ENCODE measurements at places on chromosomes 7 and 10.
A peak's percentile ranks its signal among the peaks of the same experiment; 100 is the strongest.

DNA sequence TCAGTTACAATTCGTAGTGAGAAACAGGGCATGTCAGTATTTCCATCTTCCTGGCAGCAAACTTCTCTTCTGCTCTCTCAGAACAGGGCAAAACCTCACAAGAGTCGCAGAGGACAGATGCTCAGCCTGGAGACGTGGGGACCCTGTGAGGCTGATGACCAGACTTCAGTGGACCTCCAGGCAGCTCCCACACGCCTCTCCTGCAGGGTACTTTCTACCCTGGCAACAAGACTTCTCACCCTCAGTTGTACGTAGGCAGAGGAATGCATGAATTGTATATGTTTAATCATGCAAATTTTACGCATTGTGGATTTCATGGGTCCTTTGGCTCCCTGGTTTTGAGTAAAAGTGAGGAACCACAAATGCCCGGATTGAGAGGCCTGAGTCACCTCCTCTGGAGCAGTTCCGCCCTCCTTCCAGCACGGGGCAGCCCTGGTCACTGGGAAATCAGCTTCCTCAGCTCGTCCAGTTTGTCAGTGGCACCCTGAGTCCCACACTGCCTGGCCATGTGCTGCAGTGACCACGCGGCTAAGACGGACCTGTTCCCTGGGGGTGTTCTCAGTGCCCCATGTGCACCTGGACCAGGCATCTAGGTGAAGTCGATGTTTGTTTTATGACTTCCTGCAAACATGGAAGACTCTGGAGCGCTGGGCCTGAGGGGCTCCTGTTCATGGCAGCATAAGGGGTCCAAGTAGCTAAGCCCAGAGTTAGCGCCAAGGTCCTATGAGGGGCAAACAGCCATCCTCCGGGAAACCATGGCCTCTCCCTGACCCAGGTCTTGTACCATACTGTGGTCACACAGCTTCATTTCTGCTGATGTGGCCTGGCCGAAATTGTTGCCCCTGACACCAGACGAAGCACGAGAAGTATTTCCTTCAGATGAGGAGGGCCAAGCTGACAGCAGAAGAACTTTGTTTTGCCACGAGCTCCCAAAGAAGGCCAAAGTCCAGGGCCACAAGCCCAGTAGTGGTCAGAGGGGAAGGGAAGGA lies 165.1 kb downstream of the TNS3 start:
- no peak for DNase-seq

DNA sequence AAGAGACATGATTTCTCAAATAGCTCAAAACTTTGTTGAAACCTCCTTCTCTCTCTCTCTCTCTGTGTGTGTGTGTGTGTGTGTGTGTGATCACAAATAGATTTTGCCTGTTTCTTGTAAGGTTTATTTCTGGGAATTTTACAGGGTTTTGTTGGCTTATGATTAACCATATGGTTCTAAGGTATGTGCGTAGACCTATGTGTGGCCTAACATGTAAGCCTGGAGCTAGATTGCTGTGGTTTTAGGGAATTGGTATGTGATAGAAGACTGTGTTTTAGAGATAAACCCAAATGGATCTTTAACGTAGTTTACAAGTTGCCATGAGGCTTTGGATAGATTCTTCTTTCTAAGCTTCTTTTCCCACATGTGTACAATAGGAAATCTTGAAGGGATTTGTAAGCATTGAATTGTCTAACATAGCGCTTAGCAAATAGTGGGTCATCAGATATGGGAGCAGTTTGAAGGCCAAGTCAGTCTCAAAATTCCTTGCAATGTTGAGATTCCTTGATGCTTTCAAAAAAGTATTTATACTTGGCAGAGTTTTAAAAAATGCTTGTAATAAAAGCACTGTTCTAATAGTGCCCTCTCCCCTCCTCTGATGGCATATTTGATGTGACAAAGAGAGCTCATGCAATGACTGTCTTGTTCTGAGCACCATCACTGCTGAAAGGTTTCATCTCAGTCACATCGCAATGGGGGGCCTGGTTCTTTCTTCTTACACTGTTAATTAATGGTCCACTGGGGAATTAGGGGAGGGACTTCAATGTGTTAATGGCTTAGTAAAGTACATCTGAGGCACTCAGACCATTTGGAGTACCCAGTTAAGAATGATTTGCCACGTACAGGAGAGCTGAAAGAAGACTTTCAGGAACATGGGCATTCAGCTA lies 118.2 kb downstream of the SNX10 start:
- no peak for DNase-seq

DNA sequence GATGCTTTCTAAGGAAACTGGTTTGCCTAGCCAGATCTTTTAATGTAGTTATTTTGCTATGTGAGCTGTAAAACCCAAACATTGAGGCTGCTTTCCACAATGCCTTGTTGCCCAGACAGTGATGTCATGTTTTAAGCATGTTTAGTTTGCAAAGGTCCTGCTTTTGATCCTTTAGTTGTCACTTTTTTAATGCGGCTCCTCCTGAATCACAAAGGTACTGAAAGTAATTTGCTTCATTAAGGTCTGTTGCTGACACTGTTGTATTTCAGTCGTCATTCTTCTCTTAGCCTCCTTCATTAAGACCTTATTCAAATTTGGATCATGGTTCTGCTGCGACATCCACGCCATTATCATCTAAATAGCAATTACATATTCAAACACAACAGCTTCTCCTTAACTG lies 10.6 kb downstream of the RPA3 start:
- DNase-seq: no peak

- no peak for DNase-seq
Measured at GRCh38 chr7:157268540-157268939, 68.3 kb upstream of the DNAJB6 start.

- no peak for DNase-seq
Measured at GRCh38 chr7:151274396-151274795, 25.9 kb upstream of the SMARCD3 start.

DNA sequence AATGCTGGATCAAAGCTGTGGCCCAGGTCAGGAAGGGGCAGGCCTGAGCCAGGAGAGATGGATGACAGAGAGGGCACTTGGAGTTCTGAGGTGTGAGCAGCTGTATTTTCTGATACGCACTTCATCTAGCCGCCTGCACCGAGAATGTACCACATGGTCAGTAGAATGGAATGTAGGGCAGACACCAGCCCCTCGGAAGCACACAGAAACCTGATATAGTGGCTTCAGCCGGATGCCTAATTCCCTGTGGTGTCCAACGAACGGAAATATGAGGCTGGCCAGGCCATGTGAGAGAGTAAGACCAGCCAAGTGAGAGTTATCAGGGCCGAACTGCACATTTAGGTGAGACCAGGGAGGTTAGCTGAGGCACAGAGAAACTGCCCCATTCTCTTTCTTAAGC lies 46.7 kb upstream of the PLCE1 start:
- DNase-seq: peak; percentile 67

DNA sequence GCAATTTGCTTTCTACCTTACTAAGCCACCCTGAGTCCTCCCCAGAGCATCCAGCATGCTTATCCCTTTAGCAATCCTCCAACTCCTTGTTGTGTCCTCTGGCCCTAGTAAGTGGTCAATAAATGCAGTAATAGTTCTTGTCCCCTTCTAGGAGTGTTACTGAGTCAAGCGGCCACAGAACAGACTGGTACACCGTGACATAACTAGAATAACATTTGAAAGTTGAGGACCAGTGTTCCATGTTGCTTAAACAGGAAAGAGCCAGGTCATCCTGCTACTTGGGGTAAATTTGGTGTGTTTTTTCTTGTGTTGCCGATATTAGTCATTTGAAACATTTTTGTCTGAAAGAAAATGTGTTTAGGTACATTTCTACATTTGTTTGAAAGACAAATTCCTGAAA lies 4.8 kb upstream of the CDK6 start:
- DNase-seq: no peak

- peak; percentile 57 for DNase-seq
Measured at GRCh38 chr10:80196270-80196949, 8.9 kb downstream of the ANXA11 start.

- no peak for DNase-seq
Measured at GRCh38 chr7:77895905-77896304, 97.3 kb downstream of the PHTF2 start.

GRCh38 chr7:107130487-107131220 lies 38.1 kb upstream of the HBP1 start:
- DNase-seq: no peak

DNA sequence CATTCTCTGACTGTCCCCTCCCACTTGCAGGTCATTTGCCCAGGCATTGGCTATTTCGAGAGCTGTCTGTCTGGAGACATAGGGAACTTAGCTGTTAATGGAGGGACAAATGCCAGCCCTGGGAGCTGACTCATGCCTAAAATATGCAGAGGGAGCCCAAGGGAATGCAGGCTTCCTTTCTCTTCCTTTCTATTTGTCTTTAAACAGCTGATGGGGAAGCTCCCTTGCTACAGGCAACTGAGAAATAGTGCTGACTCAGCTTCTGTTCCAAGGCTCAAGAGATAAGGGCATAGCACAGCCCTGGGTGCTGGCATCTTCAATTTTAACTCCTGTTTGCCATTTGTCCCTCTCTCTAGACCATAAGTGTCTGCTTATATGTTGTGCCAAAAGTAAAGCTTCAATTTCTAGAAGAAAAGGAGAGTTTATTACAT lies 82.7 kb upstream of the C1GALT1 start:
- peak; percentile 81 for DNase-seq

GRCh38 chr7:151340794-151341356 lies 737 bp upstream of the NUB1 start:
- DNase-seq: no peak

DNA sequence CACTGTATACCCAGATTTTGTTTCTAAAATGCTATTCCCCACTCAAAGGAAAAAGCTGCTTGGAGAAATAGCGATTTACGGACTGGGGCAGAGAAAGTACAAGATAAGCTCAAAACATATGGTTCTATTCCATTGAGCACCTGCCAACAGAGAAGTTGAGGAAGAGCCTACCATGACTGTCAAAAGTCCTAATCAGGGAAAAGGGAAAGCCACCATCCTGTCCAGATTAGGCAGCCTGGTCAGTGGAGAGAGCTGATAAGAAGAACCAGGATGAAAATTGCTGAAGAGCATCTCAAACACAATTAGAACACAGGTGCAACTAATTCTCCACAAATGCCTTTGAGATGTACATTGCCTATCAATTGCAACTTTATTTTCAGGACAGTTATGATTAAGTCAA lies 104.1 kb downstream of the MYOF start:
- no peak for DNase-seq

DNA sequence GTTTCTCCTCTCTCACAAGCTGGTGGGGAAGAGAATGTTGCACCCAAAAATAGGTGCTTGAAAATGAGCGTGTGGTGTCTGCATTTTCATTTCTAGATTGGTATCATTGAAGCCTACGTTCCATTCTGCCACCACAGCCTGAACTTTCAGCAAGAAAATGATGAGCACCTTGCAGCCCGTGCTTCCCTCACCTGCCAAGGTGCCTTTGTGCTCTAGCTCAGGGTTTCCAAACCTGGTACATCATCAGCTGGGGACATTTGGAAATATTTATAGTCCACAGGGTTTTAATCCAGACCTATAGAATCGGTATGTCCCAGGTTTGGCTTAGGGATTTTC lies 701.2 kb downstream of the AUTS2 start:
- DNase-seq: no peak

- no peak for DNase-seq
Measured at GRCh38 chr10:123741146-123741545, 75.0 kb downstream of the GPR26 start.

GRCh38 chr10:43339136-43339535 lies 32.3 kb upstream of the FXYD4 start:
- no peak for DNase-seq

GRCh38 chr7:28955718-28956607 lies 2.2 kb downstream of the TRIL start:
- DNase-seq: peak; percentile 86

DNA sequence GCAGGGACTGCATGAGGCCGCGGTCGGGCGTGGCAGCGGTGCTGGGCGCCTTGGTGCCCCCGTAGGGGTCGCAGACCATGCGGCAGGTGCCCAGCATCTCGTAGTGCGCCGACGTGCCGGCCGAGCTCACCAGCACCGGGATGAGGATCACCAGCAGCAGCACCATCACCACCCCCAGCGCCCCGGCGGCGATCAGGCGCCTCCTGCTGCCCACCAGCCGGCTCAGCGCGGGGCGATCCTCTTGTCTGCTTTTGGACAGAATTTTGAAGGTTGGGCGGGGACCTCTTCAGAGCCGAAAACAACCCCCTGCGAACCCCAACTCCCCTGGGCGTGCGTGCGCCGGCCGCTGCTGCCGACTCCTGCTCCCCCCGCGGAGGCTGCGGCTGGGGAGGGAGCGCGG lies 779 bp downstream of the C1QL3 start:
- no peak for DNase-seq

- DNase-seq: no peak
Measured at GRCh38 chr7:30888747-30889146, 22.9 kb upstream of the AQP1 start.

DNA sequence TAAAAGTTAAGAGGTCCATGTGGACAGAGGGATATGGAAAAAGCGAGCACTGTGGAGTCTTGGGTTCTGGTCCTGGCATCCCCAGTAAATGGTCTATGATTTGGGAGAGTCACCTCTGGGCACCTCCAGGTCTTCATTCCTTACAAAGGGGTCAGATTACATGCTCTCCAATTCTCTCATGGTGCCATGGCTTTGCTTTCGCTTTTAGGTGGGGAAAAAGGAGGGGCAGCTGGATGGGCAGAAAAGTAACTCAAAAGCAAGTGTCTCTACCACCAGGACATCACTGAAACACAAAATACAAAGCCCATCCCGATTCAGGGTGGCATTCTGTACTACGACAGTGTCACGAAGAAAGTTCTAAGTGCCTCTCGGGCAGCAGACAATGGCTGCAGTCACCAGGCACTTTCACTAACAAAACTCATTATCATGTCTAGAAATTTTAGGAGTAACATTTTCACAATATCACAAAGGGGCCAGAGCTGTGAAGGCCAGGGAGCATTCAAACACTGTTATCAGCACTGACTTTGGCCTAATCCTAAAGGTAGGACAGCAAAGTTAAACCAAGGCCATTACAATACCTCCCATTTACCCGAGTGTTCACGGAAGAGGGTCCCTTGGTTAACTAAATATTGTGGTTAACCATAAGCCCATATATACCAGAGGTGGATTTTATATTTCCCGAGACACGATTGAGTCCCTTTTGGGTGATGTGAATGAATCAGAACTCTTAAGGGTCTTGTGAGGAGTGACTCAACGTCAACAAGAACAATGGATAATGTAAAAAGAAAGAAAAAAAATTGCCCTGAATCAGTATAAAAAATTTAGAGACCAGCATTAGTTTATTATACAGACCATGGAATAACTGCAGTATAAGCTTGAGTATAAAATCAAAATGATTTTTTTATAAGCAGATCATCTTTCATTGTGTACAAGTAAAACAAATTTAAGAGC lies 2.5 kb downstream of the PSAP start:
- DNase-seq: no peak

DNA sequence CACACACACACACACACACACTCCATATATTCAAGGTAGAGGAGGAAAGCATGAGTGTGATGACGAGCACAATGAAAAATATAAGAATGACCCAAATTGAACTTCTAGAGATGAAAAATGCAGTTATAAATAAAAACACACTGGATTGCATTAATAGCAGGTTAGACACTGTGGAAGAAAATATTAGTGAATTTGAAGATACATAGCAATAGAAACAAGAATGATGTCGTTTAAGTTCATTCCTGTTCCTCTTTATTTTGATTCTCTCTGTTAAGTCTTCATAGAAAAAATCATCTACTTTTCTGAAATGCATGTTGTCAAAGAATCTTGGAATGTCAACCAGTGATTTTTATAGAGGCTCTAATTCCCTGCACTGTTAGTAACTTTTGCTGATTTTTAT lies 78.4 kb downstream of the BTAF1 start:
- DNase-seq: no peak

Data from right hindlimb (tissue), 1 donor.